ENCODE measurements at places on chromosomes 1 and 21.

- no peak for DNase-seq
Measured at GRCh38 chr1:147613506-147613905, 56.8 kb downstream of the ACP6 start.

DNA sequence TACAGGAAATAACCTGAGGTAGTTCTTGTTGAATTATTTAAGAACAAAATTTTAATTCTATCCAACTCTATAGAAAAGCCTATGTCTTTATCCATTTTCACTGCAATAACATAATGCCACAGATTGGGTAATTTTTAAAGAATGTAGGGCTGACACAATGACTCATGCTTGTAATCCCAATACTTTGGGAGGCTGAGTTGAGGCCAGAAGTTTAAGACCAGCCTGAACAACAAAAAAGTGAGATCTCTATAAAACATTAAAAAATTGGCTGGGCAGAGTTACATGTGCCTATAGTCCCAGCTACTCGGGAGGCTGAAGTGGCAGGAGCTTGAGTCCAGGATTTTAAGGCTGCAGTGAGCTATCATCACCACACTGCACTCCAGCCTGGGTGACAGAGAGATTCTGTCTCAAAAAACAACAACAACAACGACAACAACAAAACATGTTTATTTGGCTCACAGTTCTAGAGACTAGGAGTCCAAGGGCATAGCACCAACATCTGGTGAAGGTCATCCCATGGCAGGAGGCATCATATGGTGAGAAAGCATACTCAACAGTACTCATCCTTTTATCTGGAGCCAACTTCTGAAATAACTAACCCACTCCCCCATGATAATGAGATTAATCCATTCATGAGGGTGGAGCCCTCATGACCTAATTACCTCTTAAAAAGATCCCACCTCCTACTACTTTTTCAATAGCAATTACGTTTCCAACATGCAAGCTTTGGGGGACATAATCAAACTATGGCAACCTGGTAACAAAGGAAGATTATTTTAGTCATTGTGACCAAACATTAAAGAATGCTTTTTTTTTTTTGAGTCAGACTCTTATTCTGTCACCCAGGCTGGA is 59.6 kb downstream of the ABL2 start:
- DNase-seq = peak; percentile 68

DNA sequence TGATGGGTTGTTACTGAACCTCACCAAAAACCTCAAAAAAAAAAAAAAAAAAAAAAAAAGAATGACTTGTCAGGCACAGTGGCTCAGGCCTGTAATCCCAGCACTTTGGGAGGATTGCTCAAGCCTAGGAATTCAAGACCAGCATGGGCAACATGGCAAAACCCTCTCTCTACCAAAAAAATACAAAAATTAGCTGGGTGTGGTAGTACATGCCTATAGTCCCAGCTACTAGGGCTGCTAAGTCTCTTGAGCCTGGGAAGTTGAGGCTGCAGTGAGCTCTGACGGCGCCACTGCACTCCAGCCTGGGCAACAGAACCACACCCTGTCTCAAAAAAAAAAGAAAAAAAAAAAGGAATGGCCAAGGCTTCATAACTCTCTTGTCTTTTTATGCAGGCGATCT is 11.1 kb downstream of the CHAF1B start:
- no peak for DNase-seq

DNA sequence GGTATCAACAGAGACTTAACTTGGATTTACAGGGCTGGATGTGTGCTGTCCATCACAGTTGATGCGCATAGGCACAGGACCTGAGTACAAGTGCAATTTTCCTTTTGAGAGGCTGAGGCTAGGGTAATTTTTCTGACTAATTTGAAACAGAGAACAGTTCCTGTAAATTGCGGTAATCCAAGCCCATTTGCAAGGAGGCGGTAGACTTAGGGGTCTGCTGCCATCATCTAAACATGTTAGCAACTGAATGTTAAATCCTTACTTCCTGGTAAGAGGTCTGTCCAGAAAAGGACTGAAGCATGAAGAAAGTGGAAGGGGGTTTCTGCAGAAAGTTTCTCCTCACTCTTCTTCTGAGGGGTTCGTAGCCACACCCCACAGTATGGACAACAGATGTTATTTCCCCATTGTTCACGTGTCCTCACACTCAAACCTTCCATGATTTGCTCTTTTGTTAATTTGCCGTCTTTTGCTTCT is 23.7 kb upstream of the C1orf198 start:
- DNase-seq = no peak

- no peak for DNase-seq
Measured at GRCh38 chr1:34060901-34061415, 104.1 kb downstream of the CSMD2 start.

DNA sequence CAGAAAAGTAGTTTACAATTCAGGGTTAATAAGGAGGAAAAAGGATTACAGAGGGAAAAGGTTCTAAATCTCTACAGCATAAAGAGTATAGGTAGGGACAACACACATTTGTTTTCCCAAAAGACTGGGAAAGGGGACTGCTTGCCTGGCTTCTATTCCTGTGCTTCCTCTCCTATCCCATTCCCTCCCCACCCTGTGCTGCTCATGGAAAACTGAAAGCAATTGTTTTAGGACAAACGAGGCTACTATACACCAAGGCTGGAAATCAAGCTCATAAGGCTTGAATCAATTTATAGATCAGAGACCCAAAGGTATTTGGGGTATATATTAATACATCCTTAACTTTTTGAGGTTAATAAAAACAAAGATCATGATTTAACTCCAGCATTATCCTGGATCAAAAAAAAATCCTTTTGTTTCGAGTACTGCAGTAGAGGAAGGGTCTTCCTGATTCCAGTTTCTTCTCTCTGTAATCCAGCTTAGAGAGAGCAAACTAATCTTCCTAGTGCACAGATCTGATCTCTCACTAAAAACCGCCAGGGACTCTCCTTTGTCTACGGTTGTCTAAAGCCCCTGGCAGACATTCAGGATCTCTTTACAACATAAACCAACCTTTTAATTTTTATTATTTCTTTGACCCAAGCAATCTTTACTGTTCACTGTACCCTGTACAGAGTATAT is 37.4 kb upstream of the A3GALT2 start:
- no peak for DNase-seq

- DNase-seq = no peak
Measured at GRCh38 chr1:170225781-170226530, 80.2 kb downstream of the NTMT2 start.

DNA sequence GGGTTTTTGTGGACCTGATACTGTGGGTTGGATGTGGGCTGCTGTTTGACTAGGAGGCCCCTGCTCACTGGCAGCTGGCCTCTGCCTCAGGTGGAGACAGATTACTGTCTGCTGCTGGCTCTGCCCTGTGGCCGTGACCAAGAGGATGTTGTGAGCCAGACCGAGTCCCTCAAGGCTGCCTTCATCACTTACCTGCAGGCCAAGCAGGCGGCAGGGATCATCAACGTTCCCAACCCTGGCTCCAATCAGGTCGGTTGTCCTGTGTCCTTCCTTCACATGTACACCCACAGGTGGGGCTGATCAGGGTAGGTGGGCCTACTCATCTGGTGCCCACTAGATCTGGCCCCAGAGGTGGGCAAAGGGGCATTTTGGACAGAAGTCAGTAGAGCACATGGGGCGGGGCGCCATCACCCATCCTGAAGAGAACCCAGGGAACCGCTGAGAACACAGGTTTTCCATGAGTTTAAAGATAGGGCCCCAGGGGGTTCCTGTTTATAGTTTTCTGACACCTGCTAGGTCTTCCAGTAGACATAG is 37.2 kb downstream of the ZBTB17 start:
- no peak for DNase-seq

GRCh38 chr1:167082511-167083027 is 7.6 kb downstream of the GPA33 start:
- DNase-seq = no peak

- DNase-seq = no peak
Measured at GRCh38 chr1:154179946-154180687, 11.8 kb downstream of the TPM3 start.

GRCh38 chr1:28199328-28200233 is 23.1 kb upstream of the PTAFR start:
- no peak for DNase-seq

GRCh38 chr21:46061063-46061462 is 36.8 kb upstream of the COL6A2 start:
- DNase-seq = no peak

DNA sequence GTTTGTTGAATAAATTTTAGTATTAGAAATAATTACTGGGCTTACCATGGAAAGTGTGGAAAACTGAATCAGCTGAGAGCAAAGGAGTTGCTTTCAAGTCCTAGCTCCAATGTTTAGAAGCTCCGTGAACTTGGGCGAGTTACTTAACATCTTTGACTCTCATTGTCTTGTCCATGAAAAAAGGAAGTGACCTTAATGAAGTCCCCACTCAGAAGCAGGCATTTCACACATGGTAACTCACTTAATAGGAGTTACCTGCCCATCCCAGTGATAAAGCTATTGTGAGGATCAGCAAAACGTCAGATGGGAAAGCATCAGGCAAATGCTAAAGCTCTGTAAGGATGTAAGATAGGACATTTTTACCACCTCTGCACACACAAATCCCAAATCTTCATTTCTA is 34.0 kb upstream of the GADD45A start:
- no peak for DNase-seq

DNA sequence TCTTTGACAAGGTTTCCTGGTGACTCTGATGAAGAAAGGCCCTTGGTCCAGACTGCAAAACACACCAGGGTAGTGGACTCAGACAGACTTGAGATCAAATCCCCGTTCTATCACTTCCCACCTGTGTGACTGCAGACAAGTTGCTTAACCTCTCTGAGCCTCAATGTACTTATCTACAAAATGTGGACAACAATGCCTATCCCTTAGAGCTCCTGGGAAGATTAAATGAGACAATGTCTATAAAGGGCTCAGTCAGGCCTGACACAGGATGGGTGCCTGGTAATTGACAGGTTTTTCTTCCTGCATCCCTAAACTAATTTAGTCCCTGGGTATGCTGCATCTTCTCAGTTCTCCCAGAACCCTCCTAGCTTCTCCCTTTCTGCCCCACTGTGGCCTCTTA is 37.9 kb upstream of the ZBTB40 start:
- DNase-seq = no peak

DNA sequence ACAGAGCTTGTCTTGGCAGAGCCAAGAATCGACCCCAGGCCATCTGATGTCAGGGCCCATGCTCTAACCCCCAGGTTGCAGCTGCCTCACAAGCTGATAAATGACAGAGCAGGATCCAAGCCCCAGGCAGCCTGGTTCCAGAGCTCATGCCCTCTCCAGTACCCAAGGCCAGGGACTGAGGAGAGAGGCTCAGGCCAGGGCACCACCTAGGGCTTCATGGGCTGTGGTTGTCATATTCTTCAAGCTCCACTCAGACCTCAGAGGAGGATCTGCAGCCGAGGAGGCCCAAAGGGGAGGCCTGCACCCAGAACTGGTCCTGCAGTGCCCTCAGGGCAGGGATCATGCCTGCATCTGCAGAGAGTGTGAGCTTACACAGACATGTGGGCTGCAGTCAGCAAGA is 301.1 kb downstream of the MATN1 start:
- no peak for DNase-seq

DNA sequence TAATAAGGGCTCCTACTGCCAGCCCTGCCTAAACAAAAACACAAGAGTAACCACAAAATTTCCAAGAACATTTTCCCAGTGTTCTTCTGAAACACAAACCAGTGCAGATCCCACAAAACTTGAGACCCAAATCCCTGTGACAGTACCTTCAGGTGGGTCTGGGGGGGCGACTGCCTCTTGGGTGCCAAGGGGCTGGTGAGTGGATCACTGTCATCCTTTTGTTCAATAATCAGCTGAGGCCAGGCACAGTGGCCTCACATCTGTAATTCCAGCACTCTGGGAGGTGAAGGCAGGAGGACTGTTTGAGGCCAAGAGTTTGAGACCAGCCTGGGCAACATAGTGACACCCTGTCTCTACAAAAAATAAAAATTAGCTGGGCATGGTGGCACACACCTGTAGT is 87.6 kb downstream of the GLIS1 start:
- DNase-seq = no peak

DNA sequence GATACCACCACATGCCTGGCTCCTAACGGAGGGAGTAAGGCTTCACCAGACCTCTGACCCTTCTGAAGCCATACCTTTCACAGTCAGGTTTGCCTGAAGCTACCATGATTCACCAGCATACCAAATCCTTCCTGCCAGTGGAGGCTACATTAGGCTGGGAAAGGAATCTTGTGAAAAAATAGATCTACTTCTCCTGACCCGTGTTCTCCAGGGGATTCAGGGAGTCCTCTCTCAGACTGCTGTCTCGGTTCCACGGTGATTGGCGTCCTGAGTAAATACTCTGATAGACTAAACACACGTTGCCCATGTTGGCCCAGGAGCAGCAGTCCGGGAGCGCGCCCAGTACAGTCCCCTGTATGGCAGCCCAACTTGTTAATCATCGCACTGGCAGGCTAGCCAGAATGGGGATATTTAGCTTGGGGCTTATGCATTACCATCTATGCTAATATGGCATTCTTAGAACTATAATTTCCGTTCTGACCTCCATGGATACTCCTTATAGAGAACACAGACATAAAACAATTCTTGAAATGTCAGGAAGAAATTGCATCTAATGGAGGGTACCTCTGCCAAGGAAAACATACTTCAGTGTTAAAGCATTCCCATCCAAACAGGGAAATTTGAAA is 173.2 kb downstream of the ROR1 start:
- peak; percentile 72 for DNase-seq

- peak; percentile 33 for DNase-seq
Measured at GRCh38 chr21:27268290-27268689, 301.4 kb upstream of the ADAMTS5 start.

- DNase-seq = no peak
Measured at GRCh38 chr1:212514782-212515181, 82.1 kb downstream of the NENF start.

DNA sequence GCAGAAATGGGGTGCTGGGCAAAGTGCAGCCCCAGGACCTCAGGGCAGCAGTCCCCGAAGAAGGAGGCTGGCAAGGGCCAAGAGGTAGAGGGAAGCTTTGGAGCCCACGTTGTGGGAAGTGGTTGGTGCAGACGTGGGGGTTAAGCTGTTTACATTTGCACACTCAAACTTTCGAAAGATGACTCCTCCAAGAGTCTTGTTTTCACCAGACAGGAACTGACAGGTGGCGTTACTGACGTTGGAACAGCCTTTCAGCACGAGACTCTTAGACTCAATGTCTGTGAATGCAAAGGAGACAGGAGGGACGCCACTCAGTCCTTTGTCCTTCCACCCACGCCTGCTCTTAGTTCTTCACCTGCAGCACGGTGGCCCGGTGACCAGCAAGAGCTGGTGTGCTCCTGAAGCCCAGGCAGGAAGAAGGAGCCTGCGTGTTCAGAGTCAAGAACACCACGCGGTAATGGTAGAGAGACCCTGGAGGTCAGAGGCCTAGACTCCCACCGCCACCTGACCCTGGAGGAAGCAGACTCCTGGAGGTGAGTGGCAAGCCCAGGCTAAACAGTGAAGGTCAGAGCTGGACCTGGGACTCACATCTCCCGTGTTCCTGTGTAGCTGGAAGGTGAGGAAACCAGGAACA is 15.9 kb downstream of the LYPD8 start:
- no peak for DNase-seq

- DNase-seq = peak; percentile 48
Measured at GRCh38 chr21:35220301-35220700, 171.2 kb upstream of the RUNX1 start.

GRCh38 chr1:53294567-53294966 is 33.3 kb downstream of the LRP8 start:
- peak; percentile 46 for DNase-seq

- DNase-seq = peak; percentile 0
Measured at GRCh38 chr1:215376544-215377264, 190.4 kb upstream of the KCTD3 start.

GRCh38 chr1:198934901-198935305 is 296.1 kb downstream of the PTPRC start:
- peak; percentile 43 for DNase-seq

Data from brain microvascular endothelial cell (primary cell).